Stimulated activated CD4-positive, alpha-beta T cell treated with anti-CD3 and anti-CD28 coated beads, Interleukin-12 subunit alpha, Interleukin-12 subunit beta, amount 100 ng/mL, for 4 hours (primary cell): ENCODE measurements at places on chromosomes 1 and 21.

- DNase-seq, result no peak
Observed at GRCh38 chr1:19178734-19179398, 31.2 kb downstream of the UBR4 start.

DNA sequence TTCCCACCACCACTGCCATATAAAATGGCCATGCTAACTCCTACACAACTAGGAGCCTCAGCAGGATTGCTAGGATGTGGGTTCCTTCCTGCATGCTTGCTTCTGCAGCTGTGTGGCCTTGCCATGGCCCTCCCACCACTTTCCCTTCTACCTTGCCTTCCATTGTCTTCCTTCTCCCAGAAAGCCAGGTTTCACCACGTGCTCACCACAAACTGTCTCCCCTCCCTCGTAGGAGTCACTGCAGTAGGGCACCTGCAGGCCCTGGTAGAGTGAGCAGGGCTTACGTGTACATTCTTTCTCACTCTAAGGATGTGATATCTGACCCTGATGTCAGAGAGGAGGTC lies 3.7 kb downstream of the C1orf226 start:
- DNase-seq, result no peak

- DNase-seq, result no peak
Observed at GRCh38 chr1:48200166-48200900, 22.2 kb upstream of the SLC5A9 start.

- no peak for DNase-seq
Observed at GRCh38 chr1:203081465-203082230, 4.2 kb downstream of the MYOG start.

DNA sequence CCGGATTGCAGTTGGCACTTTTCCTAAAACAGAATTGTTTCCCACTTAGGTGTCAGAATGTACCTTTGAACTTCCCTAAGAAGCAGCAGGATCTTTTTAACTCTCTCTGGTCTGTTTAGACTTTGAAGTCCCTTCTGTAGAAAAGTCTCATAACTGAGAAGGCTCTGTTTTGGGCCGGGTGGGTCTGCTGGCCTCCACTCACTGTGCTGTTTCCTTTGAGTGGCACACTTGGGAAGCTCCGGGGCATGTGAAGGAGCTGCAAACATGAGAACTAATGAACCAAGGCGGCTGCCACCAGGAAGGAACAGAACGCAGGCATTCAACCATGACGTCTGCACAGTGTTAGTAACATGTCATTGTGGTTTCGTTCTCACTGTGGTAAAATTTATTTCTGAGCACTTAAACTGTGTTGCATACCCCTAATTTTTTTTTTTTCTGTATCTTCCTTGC lies 19.5 kb upstream of the NCMAP start:
- DNase-seq, result peak; percentile 41

- DNase-seq, result peak; percentile 93
Observed at GRCh38 chr1:29202584-29203340, 21.1 kb upstream of the SRSF4 start.

- DNase-seq, result no peak
Observed at GRCh38 chr1:28449904-28450303, 55.9 kb upstream of the RCC1 start.

DNA sequence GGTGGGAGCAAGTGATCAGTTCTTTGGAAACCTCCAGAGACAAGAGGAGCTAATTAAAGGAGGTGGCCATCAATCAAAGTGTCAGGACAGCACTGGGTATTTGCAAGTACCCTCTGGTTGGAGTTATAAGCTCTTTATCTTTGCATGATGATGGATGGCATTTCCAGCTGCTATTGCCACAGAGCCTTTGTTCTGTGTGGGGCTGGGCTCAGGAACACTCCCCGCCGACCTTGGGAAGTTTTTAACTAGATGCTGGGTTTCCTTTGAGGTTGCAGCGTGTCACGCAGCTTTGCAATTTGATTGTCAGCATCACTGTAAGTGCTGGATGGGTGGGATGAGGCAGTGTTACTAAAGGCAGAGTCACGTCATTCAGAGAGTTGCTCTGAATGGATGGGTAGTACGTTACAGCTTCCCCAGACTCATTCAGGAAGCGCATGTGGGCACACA lies 68.9 kb downstream of the CNIH3 start:
- no peak for DNase-seq

DNA sequence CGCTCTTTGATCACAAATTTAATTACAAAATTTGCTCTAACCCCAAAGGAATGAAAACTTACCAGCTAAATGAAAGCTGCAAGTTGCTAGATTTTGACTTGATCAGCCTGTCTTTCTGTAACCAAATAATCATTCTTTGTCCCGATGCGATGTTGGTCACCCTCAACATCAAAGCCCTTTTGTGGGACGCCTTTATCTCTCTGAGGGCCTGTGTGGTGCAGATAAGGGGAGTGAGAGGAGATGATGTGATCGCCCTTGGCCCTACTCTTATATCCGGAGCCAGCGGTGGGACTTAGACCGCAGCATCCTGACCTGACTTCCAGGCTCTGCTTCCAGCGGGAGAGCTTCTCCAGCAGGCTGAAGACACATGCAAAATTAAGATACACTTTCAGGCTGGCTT lies 19.3 kb upstream of the UMODL1 start:
- DNase-seq, result no peak

- no peak for DNase-seq
Observed at GRCh38 chr1:1684031-1684681, 8.4 kb downstream of the SLC35E2B start.

- DNase-seq, result no peak
Observed at GRCh38 chr1:161052899-161053298, 7.1 kb upstream of the USF1 start.

DNA sequence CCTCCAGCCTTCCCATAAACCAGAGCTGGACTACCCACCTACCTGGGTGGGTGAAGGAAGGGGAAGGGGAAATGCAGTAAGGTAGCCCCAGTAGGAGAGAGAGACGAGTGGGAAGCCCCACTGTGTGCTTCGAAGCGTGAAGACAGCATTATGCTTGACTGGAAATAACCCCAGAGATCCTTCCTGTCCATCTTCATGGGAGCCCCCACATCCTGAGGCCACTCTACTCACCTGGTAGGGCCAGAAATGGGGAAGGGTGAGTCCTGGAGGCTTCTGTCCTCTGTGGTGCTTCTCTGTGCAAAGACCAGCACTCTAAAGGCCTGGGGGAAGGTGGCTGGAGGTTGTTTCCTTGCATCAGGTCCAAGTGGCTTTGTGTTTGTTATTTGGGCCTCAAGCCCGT lies 10.0 kb upstream of the RASSF5 start:
- DNase-seq, result no peak

DNA sequence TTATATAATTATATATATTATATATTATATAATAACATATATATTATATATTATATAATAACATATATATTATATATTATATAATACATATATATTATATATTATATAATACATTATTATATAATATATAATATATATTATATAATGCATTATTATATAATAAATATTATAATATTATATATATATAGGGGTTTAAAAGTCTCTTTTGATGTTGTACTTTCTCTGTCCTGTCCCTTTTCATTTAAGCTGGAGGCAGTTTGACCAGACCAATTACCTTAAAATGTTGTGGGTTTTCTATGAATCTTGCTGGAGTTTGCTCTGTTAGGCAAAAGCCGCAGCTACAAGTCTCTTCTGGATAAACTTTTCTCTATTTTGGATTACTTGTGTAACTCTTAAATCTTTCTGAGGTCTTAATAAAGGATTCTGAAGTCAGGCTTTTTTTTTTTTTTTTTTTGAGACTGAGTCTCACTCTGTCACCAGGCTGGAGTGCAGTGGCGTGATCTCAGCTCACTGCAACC lies 22.2 kb upstream of the KIF1B start:
- no peak for DNase-seq

GRCh38 chr1:12601700-12602658 lies 16.0 kb downstream of the DHRS3 start:
- DNase-seq, result no peak

- no peak for DNase-seq
Observed at GRCh38 chr1:31570228-31570627, 6.1 kb upstream of the TINAGL1 start.

- DNase-seq, result no peak
Observed at GRCh38 chr1:193318347-193318746, 131.9 kb upstream of the B3GALT2 start.

- DNase-seq, result no peak
Observed at GRCh38 chr1:58156124-58156468, 390.4 kb downstream of the OMA1 start.

GRCh38 chr1:28323720-28324119 lies 5.1 kb upstream of the MED18 start:
- DNase-seq, result no peak

GRCh38 chr1:6419397-6419803 lies 319 bp downstream of the HES2 start:
- DNase-seq, result peak; percentile 7

DNA sequence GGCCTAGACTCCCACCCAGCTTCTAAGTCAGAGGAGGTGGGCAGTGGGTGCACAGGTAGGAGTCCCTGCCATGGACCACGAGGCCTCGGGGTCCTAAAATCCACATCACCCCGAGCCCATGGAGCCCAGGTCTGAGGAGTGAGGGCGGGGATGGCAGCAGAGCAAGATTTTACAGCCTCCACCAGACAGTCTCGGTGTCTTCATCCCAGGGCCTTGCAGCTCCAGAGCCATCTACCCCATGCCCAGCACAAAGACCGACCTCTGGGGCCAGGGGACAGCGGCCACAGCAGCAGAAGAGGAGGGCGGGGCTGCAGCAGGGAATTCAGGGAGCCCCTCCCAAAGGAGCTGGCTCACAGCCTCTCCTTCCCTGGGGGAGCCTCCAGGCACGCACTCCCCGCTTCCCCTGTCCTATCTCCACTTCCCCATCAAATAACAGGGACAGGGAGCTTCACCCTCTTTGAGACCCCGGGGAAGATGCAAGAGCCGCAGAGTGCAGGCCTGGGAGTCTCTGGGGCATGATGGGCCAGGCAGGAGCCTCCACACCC lies 14.6 kb downstream of the CHD5 start:
- DNase-seq, result no peak

DNA sequence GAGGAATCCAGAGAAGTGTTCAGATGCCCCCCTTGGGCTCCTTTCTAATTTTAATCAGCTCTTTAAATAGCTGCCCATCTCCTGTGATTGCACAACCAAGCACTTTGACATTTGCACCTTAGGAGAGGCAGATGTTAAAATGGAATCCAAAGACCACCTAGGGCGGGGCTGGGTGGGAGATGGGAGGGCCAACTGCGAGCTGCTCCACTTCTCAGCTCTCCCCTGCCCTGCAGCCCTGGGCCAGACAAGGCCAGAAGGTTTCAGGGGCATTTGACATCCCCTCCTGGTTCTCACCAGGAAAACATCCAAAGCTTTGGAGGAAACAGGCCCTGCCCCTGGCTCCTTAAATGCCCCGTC lies 106.9 kb downstream of the DHRS3 start:
- no peak for DNase-seq

- DNase-seq, result no peak
Observed at GRCh38 chr1:39866767-39867166, 16.5 kb downstream of the TRIT1 start.

DNA sequence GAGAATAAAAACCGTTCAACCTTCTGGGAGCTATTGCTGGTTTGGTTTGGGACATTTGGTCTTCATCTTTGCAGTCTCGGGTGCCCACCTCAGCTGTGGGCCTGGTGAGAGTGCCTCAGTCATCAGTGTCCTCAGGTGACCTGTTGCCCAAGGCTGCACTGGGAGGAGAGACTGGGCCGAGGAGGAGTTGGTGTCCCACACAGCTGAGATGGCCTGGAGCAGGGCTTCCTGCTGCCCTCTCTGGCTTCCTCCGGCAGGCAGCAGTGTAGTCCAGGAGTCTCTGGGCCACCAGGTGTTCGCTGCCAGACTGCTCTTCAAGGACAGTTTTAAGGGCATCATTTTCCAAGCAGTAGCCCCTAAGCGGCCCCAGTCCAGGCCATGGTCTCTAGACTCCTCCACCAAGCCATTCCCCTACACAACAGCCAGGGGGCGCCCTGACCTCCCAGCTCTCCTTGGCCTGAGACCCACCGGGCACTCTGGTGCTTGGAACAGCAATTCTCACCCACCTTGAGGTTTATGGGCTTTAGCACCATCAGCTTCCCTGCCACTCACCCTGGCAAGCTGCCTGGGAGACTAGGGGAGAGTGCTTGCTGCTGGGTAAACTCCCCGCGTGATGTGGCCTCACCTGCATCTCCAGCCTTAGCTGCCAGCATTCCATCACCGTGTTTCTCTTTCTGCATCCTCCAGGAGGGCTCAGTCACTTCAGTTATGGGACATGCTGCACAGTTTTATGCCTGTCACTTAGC lies 9.1 kb upstream of the SYTL1 start:
- peak; percentile 48 for DNase-seq

DNA sequence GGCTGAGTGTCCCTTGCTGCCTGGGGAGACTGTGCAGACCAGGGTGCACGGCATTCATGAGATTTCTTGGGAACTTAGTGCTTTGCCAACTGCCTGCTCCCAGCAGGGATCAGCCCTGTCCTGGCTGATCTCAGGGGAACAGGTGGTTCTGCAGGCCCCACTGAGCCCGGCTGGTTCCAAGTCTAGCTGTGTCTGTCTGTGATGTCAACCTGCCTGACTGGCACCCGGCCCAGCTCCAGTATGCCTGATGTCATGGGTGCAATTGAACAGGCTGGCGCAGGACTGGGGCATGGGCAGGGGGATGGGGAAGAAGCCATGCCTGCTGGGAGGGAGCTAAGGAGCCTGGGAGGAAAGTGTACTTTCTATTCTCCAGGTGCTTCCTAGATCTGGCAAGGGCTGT lies 227.1 kb downstream of the GRIK3 start:
- no peak for DNase-seq

GRCh38 chr21:29237110-29238052 lies 61.3 kb upstream of the BACH1 start:
- DNase-seq, result no peak

GRCh38 chr1:186050360-186050759 lies 316.2 kb downstream of the HMCN1 start:
- DNase-seq, result no peak

DNA sequence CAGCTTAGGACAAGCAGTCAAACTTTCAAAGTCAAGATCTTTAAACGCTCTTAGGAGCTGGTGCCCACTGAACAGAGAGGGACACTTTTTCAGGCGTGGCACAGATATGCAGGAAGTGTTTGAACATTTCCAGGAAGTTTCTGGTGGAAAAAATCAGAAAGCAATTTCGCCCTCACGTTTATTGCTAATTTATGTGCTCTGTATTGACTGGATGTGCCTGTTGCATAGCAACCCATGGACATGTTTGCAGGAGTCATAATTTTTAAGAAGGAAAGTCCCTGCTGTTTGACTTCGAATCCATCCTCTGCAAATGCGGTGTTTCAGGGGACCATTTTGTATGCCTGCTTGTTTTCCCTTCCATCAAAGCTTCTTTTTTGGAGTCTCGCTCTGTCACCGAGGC lies 239.9 kb upstream of the IRF2BP2 start:
- no peak for DNase-seq

GRCh38 chr1:109133815-109134214 lies 19.9 kb downstream of the ELAPOR1 start:
- DNase-seq, result no peak

- no peak for DNase-seq
Observed at GRCh38 chr21:34822942-34823341, 154.1 kb downstream of the CLIC6 start.
